ENCODE measurements at places on chromosomes 5 and 9.

- DNase-seq: no peak
Measured at GRCh38 chr9:14213504-14213903, 100.4 kb downstream of the NFIB start.

DNA sequence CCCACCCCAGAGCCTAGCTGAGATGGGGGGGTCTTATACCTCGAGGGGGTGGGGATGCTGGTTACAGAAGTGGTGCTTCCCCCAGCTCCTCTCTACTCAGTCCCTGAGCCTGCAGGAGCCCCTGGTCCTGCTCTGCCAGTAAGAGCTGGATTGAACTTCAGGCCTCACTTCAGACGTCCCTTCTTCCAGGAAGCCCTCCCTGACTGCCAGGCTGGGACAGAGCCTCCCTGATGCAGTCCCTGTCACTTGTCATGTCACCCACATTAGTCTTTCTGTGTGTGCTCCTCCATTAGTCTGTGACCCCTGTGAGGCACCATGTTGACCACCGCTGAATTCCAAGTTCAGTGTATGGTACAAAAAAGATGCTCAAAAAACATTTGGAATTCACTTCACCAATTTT lies 78.7 kb upstream of the ASS1 start:
- DNase-seq: no peak

DNA sequence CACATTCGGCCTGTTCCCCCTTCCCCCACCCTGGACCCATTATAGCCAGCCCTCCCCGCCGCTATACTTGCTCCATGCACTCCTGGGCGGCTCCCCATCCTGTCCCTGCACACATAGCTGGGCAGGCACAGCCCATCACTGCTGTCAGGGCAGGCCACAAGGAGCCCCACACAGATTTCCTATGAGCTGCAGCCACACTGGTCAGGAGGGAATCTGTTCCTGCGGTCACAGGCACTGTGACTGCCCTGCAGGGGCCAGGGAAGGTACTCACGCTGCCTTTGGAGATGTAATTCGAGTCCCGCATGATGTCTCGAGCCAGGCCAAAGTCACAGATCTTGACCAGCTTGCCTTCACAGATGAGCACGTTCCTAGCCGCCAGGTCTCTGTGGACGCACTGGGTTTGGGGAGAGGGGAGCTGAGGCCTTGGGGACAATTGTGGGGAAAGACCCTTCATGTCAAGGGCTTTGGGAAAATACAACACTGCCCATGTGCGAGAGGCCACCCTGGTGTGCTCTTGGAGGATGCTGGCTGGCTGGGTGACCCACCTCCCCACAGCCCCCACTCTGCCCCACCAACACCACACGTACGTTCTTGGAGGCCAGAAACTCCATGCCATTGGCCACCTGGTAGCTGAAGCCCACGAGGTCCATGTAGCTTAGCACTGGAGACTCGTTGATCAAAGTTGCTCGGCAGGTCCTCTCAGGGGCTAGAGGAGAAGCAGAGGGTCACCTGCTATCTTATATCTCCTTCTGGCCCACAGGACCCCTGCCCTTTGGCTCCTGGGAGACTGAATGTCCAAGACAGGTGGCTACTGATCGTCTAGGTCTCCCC lies 34.5 kb upstream of the CSF1R start:
- no peak for DNase-seq

- no peak for DNase-seq
Measured at GRCh38 chr5:136222580-136223235, 29.7 kb upstream of the SMIM32 start.

DNA sequence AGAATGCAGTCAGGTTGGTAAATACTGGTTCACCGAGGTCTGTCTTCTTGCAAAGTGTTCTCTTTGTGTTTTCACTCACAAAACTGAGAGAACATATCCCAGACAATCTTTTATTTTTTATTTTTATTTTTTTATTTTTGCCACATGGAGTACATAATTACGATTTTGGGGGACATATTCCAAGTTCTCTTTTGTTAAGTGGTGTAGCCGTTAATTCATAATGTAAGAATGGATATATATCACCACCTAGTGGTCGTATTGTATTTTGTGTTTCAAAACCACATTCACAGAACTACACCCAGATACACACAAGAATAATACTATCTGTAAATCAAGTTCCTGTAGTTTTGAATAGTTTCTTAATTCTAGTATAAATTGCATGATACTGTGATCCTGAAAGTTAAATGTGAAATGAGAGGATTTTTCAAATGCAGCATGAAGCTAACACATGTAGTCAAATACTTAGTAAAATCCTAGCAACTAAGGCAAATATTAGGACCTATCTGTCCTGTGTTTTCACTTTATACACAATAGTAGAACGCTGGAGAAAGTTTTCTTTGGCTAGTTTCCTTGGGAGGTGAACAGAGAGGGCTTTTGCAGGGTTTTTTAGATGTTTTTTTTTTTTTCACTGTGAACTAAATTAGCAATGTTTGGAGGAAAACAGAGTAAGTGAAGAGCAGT lies 92.7 kb downstream of the VCAN start:
- no peak for DNase-seq

GRCh38 chr5:162323466-162323865 lies 255.9 kb downstream of the GABRG2 start:
- no peak for DNase-seq

DNA sequence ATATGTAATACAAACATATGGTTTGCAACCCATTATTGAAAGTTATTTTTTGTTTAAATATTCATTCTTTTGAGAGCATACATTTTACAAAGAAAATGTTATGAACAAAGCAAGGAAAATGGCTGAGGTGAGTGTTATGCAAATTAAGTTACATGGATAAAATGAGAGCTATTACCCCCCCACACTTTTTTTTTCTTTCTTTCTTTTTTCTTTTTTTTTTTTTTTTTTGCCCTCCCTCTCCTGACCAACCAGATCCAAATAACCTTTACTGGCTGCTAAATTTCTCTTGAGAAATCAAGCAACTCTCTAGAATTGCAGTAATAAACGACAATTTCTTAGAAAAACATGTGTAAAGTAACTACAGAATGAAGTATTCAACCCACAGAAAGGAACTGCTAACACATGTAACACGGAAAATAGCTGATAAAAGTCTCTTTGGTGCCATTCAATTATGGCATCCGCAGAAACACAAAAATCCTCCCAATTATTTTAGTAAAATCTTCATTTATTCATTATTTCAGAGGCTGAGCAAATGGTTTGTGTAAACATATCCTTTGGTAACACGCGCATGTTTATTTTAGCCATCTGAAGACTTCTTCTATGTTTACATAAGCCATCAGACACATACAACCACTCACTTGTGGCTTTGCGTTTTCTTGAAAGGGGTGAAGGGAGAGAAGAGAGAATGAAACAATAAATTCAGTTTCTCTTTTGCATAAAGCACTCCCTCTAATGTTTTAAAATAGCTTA lies 216.1 kb downstream of the NFIB start:
- DNase-seq: no peak

- DNase-seq: no peak
Measured at GRCh38 chr9:106284296-106284695, 578.7 kb upstream of the ZNF462 start.

GRCh38 chr5:113038714-113039113 lies 62.1 kb downstream of the DCP2 start:
- DNase-seq: no peak

GRCh38 chr5:6660688-6661087 lies 27.4 kb downstream of the SRD5A1 start:
- no peak for DNase-seq

GRCh38 chr5:126508962-126509279 lies 85.7 kb downstream of the GRAMD2B start:
- no peak for DNase-seq

DNA sequence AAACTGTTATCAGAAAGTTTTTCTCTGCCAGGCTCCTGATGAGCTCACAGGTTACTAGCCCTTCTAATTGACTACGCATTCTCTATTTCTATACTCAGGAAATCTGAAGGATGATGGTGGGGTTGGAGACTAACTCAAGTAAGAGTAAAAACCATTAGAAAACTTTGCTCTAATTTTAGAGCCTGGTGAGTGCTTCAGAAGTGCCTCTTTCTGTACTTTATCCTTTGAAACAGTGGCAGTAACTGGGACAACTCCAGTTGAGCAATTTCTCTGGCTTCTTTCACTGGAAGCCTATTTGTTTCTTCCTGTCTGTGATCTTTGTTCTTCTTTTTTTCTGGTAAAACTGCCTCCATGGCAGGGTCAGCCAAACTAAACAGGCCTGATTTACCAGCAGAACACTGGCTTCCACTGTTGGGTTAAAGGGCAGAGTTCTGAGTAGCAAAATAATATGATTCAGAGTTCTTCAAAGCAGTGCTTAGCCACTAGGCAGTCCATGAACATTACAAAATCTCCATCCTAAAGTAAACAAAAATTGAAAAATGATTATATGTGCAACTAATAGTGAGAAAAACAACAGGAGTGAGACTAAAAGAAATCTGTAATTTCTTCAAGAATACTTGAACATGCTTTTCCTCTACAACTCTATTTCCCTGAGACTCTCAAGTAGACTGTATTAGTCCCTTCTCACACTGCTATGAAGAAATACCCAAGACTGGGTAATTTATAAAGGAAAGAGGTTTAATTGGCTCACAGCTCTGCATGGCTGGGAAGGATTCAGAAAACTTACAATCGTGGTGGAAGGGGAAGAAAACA lies 79.8 kb downstream of the MROH2B start:
- no peak for DNase-seq

DNA sequence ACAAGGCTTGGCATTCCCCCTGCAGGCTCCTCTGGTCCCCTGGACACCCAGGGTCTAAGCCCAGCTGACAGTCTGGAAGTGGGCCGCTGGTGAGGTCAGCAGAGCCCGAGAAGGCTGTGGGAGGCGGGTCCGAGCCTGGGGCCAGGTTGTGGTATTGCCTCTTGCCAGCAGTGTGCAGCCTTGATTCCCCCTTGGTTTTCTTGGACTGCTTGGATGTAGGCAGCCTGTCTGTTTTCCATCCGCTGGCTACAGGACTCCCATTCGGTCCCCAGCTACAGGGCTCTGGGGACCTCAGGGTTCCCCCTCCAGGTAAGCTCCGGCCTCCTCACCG lies 1.6 kb downstream of the AIF1L start:
- DNase-seq: no peak

- DNase-seq: no peak
Measured at GRCh38 chr9:122788831-122789230, at the start of gene OR5C1. TSS of gene OR5C1 (plus strand) at chr9:122788933. CDS start at chr9:122788933, 0 bp downstream.

- DNase-seq: no peak
Measured at GRCh38 chr9:126614455-126615244, 922 bp downstream of the LMX1B start.

DNA sequence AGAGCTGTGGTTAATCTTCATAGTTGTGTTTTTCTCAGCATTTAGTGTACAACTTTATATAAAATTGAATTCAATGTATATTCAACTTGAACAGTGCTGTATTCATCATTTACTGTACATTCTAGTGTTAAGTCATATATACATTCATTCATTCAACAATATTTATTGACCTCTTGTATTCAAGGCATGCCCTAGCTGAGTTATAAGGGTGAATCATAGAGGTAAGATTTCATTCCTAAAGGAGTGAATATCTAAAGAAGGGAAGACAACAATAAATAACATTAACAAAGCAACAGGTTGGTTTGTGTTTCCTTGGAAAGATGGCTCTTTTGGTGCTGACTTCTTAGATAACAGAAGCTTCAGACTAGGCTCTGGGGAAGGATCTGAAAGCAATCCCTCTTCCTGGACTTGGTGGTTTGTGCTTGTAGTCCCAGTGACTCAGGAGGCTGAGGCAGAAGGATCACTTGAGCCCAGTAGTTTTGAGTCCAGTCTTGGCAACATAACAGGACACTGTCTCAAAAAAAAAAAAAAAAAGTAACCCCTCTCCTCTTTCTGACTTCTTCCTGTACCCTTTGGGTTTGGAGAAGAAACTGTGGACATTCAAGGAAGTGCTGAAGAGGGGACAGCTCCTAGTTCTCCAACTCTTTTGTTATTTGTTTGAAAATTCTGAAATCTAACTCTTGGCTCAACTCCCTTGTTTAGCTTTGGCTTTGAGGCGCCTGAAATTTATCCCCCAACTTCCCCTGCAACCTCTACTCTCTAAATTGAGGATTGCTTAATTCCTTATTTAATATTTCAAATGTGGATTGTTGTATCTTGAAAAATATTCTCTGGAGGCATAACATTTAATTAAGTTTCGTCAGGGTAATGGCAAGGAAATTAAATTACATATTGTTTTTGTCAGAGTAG lies 80.2 kb downstream of the OSTF1 start:
- DNase-seq: no peak

GRCh38 chr5:149645236-149645635 lies 63.9 kb downstream of the ARHGEF37 start:
- DNase-seq: no peak

- no peak for DNase-seq
Measured at GRCh38 chr5:138000102-138000723, 32.7 kb downstream of the FAM13B start.

DNA sequence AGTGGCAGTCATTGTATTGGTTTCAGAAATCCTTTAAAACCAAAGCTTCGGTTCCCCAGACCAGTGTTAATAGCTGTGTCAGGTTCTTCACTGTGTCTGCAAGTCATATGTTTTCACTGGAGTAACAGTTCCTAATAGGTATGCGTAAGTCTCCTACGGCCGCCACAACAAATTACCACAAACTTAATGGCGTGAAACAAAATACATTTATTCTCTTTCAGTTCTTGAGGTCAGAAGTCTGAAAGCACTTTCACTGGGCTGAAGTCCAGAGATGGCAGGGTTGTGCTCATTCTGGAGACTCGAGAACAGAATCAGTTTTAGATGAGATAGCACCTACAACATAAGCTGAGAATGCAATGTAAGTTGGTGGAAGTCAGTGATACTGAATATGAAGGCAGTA lies 556.2 kb downstream of the TLE4 start:
- no peak for DNase-seq

GRCh38 chr5:885529-885928 lies 7.1 kb downstream of the BRD9 start:
- DNase-seq: no peak

GRCh38 chr9:112331674-112331952 lies 1.8 kb downstream of the PTBP3 start:
- no peak for DNase-seq

GRCh38 chr9:28718226-28718625 lies 1144.9 kb upstream of the C9orf72 start:
- DNase-seq: no peak

DNA sequence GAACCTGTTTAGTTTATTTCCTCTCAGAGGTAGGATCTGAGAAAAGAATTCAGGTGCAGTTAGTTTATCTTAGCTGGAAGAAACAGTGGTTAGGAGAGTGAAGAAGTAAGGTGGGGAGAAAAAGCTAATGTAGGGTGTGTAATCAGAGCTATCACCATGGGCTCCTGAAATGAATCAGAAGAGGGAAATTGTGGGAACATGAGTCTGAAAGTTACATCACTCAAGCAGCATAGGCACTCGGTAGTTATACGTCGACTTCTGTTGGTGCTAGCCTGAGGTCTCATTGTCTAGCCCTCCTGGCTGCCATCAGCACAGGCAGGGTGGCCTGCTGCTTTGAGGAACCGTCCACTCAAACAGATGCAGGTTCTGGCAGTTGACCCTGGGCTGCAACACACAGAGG lies 56.7 kb upstream of the NPR3 start:
- DNase-seq: no peak

- DNase-seq: no peak
Measured at GRCh38 chr5:147452165-147452811, 57.6 kb downstream of the DPYSL3 start.
